ENCODE measurements at places on chromosomes 13 and 19. TPM values are rescaled to one million over a fixed set of nuclear protein-coding genes. Genes with fewer than 3 reads are reported as not detected.
A peak's percentile ranks its signal among the peaks of the same experiment; 100 is the strongest.

The SMIM44 gene
- not detected for total RNA-seq

The ZSCAN4 gene
- not detected for total RNA-seq

The SIGLEC5 gene
- total RNA-seq: not detected

The MAST3 gene
- total RNA-seq: 8.0 TPM

The IL17D gene
- 2.2 TPM for total RNA-seq

DNA sequence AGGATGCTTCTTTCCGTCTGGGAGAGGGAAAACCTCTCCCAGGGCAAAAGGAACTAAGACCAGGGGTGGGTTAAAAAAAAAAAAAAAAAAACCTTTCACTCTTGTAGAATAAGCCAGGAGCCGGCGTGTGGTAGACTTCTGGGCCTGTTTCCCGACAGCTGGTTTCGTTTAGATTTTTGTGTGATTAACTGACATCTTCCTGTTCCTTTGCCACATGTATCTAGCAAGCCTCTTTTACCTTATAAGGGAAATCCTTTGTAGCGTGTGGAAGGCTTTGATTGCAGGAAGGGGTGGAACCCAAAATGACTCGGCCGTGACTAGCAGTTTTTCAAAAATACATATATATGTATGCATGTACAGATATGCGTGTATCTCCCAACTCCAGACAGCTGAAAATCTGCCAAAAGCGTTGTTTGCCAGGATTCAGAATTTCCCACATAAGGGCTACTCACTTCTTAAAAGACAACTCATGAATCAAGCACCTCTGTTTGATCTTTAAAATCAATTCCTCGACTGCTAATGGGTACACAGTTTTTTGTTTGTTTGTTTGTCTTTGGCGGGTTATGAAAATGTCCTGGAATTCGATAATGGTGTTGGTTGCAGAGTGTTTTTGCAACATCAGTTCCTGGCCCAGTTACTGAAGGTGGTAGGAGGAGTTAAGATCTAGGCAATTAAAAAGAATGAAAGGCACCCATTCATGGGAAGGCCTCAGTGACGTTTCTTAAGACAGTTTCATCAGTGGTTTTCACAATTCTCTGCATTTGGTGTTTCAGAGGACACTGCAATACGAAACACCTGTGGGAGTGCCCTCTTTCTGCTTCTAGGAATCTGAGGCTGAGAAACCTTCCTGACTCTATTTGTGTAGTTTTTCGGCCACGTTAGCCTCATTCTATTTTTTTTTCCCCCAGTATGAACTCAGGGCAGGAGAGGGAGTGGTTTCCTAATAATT lies 2.7 kb downstream of the TPM4 start:
- H3K36me3 ChIP-seq: peaks cover 1% of the 10 kb centered on the region
- H3K4me3 ChIP-seq: no peak overlapping the region
- H3K27ac ChIP-seq: peak overlapping the region; percentile 90

GRCh38 chr19:19372656-19373416 lies 32.6 kb upstream of the GATAD2A start:
- H3K4me1 ChIP-seq: peaks cover 33% of the 10 kb centered on the region
- no peaks in the 10 kb centered on the region for H3K27me3 ChIP-seq
- DNase-seq: peak; percentile 46
- H3K36me3 ChIP-seq: no peaks in the 10 kb centered on the region
- peak overlapping the region; percentile 53 for H3K27ac ChIP-seq
- H3K4me3 ChIP-seq: no peak overlapping the region

GRCh38 chr19:48318286-48318987 lies 6.9 kb upstream of the EMP3 start:
- H3K4me1 ChIP-seq: peaks cover 17% of the 10 kb centered on the region
- H3K36me3 ChIP-seq: no peaks in the 10 kb centered on the region
- H3K27ac ChIP-seq: no peak overlapping the region
- no peaks in the 10 kb centered on the region for H3K27me3 ChIP-seq
- DNase-seq: no peak

DNA sequence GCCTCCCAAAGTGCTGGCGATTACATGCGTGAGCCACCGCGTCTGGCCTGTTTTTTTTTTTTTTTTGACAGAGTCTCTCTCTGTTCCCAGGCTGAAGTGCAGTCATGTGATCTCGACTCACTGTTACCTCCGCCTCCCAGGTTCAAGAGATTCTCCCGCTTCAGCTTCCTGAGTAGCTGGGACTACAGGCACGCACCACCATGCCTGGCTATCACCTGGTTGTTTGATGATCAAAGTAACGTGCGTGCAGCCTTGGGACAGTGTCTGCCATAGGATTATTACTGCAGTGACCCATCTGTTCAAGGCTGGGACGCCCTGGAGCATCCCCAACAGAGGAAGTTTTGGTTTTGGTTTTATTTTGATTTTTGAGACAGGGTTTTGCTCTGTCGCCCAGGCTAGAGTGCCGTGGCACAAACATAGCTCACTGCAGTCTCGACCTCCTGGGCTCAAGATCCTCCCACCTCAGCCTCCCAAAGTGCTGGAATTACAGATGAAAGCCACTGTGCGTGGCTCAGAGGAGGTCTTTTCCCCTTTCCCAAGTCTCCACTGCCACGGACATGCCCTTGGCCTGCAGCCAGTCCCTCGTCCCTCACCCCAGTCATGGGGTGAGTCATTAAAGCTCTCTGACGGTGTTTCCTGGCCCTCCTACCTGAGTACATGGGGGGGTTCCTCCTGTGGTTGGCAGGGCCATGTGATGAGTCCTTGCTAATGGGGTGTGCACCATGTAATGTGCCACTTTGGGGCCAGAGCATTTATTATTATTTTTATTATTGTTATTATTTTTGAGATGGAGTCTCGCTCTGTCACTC lies 65.6 kb downstream of the IER2 start:
- no peaks in the 10 kb centered on the region for H3K4me1 ChIP-seq
- no peaks in the 10 kb centered on the region for H3K27me3 ChIP-seq
- no peaks in the 10 kb centered on the region for H3K36me3 ChIP-seq
- H3K27ac ChIP-seq: no peak overlapping the region

DNA sequence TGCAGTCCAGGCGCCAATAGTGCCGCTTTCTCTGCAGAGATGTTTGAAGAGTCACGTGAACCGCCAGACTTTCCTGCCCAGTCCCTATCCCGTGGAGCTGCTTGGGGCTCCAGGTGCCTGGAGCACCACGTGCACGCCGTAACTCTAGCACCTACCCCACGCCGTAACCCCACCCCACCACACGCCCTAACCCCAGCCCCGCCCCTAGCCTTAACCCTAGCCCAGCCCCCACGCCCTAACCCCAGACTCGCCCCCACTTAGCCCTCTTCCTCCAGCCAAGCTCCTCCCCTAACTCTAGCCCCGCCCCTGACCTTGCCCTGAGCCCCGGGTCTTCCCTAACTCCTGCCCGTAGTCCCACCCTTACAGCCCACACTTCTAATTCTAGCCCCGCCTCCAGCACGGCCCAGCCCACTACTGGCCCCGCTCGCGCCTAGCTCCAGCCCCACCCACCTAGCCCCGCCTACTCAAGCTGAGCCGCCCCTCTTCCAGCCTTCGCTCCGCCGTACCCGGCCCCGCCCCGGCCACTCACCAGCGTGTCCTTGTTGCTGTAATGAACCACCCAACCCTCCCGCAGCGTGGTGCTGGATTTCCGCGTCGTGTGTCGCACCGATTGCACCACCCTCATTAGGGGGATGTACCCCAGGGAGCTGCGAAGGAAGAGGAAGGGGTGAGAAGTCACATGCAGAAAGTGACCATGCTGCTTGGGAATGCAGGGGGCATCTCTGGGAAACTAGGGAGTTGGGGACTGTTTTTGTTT lies 19.5 kb downstream of the PRKD2 start:
- no peak overlapping the region for H3K4me3 ChIP-seq
- peaks cover 5% of the 10 kb centered on the region for H3K36me3 ChIP-seq
- no peaks in the 10 kb centered on the region for H3K27me3 ChIP-seq
